Amygdala (tissue), 56 donors: ENCODE measurements at places on chromosomes 3 and 15.
A peak's percentile ranks its signal among the peaks of the same experiment; 100 is the strongest.

DNA sequence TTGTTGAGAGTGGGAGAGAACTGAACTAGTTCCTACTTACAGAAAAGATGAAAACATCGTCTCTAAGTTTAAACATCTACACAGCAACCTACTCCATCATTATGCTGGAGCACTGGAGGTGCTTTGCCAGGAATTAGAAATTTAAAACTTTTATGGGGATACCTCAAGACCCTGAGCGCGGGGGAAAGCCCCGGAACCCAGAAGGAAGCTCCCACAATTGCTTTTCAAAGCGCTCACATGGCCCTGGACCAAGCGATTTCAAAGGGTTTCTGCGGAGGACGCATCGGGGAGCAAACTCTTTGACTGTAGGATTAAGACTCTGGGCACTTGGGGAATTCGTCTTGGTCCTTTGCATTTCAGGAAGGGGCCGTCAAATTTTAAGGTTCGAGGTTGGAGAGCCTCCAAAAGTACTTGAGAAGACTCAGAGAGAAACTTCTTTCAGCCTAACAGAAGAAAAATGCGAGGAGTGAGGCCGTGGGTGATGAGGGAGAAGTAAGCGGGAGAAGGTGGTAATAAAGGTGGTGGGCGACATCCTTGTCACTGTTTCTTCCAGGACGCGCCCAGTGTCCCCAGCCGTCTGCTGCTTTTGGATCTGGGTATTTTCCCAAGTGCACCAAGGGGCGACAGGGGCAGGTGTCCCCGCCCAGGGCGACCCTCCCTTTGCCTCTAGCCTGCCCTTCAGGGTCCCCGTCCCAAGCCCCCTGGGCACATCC lies 591 bp downstream of the PROK2 start:
- DNase-seq: no peak

DNA sequence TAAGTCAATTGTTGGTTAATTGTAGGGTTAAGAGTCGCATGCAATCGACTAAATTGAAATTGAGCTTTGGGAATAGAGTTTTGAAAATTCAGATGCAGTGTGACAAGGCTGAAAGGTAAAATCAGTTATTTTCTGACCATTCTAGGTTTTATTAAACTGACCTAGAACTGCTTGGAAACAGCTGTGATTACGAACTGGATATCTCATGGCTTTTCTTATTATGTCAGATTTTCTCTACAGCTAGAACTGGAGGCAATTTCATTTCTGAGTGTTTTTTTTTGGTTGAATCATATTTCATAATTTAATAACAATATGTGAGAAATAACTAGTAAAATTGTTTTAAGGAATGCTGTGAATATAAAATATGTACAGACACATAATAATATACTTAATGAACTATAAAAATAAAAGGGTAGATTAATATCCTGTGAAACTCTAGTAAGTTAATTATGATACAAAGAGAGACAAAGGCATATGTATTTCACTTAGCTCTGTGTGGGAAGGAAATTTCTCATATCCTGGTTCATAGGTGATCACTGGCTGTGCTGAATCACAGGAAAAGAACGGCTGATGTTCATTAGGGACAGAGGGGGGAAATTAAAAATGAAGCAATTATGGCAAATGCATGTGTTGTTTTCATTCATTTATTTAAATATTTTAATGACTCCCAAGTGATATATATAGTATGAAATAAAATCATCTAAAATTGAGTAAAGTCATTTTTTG lies 403.2 kb downstream of the ZIC1 start:
- no peak for DNase-seq

DNA sequence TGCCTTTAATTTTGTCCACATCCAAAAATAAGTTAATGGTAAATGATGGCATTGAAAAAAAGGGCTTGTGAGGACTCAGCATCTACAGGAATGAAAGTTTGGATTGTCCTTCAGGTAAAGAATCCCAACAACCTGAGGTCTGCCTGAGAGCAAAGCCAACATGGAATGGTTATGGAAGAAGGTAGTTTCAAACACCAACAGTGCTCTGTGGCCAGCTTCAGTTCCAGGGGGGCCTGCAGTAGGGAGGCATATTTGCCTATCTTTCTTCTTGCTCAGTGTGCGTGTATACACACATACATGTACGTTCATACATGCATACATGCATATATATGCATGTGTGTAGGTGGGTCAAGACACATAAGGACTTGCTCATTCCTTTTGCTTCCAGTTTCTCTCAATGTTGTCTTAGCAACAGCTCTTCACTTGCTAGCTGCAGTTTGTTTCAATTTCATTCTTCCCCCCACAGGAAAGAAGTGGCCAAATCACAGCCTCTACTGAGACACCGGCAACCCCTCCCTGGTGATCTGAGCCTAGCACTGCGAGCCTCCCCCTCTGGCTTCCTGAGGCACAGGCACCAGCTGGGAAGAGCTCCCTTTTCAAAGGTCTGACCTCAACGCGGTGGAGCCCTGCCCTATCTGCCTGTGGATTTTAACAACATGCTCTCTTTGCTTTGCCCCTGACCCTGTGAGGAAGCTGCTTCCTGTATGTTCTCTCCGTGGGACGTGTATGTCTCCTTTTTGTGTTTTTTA lies 146.2 kb downstream of the KLF13 start:
- DNase-seq: no peak

DNA sequence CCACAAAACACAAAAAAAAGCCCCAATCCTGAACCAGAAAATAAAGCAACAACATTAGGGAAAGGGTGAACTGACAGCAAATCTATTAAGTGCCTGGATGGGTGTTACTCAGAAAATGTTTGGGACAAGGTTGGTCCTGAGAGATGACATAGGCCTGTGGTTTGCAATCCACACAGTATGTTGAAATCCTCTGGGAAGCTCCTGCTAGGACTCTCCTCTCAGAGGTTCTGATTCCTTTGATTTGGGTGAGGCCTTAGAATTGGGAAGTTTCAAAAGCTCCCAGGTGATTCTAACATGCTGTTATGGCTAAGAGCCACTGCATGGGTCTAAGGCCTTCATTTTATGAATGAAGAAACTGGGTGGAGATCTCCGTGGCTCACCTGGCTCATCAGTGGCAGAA lies 18.4 kb downstream of the CLDN1 start:
- no peak for DNase-seq

- DNase-seq: no peak
Measured at GRCh38 chr3:178320456-178321351, 215.5 kb upstream of the KCNMB2 start.

GRCh38 chr15:27598251-27599009 lies 500.7 kb downstream of the OCA2 start:
- no peak for DNase-seq

DNA sequence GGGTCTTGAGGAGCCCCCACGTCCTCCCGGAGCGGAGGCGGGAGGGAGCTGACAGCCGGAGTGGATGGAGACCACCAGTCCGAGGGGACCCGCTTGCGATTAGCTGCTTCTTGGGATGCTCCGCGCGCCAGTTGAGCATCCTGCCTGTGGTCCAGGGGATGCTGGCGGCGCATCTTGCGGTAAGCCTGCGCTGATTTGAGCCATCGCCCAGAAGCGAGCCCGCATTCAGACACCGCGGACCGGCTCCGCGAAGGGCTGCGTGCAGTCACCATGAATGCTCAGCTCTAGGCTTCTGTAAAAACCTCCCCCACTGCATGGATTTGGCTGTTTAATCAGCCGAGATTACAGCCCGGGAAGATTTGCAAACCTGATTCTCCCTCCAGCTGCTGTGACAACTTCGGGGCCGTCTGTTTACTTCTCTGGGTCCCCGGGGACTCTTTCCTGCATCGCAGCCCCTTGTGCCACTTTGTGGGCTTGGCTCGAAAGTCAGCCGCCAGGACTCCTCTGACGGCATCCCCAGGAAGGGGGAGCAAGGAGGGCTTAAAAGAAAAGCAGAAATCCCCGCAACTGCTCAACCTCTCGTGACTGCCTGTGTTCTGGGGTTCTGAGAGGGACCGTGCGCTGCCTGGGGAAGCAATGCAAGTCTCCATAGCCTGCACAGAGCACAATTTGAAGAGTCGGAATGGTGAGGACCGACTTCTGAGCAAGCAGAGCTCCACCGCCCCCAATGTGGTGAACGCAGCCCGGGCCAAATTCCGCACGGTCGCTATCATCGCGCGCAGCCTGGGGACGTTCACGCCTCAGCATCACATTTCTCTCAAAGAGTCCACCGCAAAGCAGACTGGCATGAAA lies 171.1 kb downstream of the KCNAB1 start:
- DNase-seq: peak; percentile 62

DNA sequence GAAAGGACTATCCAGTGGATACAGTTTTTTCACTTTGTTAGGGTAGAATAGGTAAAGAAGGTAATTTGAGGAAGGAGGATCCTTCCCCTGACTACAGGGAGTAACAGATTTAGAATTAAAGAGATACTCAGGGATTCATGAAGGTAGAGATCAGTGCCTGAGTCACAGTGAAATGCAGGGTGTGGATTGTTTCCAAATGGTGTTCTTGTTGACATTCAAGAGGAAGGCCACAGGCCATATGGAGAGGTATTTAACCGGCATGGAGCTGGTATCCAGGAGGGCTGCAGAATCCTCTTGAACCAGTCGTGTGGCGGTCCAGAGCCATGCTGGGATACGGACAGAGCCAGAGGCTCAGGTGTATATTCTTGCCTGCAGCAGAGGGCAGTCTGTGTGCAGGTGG lies 28.2 kb downstream of the GYG1 start:
- no peak for DNase-seq

DNA sequence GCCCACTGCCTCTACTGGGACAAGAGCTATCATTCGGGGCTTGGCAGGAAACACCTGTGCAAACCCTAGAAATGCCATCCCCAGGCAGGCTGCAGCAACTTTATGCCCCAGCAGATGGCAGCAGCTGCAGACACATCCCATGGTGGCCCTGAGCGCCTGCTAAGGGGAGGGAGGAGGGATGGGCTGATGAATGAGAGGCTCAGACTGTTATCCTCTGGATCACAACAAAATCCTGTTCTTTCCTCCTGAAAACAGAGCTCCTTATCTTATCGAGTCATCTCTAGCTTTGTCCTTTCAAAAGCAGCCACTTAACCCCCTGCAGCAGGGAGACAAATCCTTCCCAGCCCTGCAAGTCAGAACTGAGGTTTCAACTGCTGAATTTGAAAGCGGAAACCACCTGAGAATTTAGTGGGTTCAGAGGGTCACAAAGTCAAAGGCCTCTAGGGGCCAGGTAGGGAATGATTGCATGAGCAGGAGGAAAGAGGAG lies 90.6 kb upstream of the PROK2 start:
- DNase-seq: peak; percentile 63

GRCh38 chr3:178439504-178439903 lies 96.7 kb upstream of the KCNMB2 start:
- DNase-seq: no peak

DNA sequence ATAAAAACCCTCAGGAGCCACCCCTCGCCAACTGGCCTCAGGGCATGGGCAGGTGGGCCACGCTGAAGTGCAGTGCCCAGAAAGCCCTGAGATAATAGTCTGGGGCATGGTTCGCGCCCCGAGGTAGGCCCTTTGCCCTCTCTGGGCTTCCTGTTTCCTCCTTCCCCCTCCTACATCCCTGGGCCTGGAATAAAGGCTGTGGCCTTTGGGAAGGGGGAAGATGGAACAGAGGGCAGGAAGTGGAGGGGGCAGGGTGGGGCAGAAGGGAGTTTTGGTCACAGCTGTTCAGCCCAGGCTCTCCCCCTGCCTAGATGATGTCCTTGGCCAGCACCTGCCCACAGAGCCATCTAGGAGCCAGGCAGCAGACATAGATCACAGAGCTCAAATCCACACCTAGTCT lies 11.3 kb downstream of the CSRNP1 start:
- no peak for DNase-seq

GRCh38 chr3:129503471-129504291 lies 24.8 kb upstream of the RHO start:
- DNase-seq: no peak

DNA sequence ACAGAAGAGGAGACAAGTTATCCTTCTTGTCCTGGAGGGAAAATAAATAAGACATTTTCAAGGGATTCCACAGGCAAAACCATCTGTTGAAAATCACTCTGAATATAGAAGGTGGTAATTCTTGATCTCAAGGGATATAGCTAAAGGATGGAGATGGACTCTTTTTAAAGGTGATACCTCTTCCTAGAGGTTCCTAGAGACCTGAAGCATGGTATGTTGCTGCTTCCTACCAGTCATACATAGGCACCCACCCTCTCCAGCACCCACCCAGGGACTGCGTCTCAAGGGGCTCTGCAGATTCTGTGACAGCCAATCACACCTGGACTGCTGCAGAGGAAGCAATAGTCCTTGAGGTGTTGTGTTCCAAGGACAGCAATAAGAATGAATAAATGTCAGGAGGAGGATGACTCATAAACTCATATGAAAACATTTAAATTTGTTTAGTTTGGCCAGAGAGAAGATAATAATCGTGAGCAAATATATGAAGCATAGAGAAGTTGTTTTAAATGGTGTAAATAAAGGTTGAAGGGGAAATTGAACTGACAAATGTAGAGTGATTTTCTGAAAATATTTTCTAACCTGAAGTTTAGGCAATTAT lies 741.6 kb upstream of the CBLB start:
- no peak for DNase-seq

GRCh38 chr3:46422617-46423016 lies 15.6 kb downstream of the CCRL2 start:
- no peak for DNase-seq

DNA sequence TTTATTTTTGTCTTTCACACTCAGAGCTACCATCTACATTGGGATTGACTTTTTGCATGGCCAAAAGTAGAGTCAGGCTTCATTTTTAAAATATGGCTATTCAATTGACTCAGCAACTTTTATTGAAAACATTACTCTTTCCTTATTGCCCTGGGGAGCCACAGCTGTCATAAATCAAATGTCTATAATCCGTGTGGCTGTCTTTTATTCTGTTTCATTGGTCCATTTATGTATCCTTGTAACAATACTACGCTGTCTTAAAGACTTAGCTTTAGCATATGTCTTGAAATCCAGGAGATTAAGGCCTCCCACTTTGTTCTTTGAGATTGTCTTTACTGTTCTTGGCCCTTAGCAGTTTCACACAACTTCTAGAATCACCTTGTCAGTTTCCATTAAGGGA lies 55.2 kb downstream of the CEMIP start:
- no peak for DNase-seq

- no peak for DNase-seq
Measured at GRCh38 chr3:134978658-134979057, 183.6 kb downstream of the EPHB1 start.

DNA sequence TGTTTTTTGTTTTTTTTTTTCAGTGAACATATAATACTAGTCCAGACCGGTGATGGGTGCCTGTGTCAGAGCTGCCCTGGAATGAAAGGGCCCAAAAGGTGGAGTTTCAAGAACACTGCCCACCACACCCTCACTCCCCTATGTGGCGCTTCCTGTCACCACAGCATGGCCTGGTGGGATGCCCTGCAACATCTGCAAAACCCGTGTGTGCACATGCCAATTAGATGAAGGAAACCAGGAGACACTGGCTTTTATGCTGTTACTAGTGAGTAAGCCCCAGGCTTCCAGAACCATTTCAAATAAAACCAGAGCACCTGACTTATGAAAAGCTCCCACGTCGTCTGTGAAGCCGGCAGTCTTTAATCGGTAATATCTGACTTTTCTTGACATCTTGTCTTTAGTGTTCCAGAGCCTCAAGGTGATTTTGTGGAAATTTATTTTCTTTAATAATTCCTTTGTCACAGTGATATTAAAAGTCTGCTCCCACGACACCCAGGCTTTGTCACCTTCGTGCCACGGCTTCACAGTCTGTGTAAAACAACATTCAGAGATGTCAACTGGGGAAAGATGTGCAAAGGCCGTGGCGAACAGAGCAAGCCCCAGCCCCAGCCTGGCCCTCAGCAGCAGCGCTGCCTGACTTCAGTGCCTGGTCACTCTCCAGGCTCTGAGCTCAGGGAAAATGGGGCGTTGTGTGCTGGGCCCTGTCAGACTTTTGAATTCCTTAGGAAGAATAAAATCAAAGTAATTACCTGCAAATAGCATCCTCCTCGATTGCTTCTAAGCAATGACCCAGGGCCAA lies 6.4 kb downstream of the CFAP92 start:
- no peak for DNase-seq
